ENCODE measurements at places on chromosomes 7 and 10. TPM values are rescaled to one million over a fixed set of nuclear protein-coding genes. Genes with fewer than 3 reads are reported as not detected.

- DNase-seq, result no peak
These were observed 51.8 kb downstream of the HERC4 start for GRCh38 chr10:68023292-68023691.

- DNase-seq, result no peak
These were observed 89.1 kb upstream of the PARD3 start for GRCh38 chr10:34904191-34904590.

DNA sequence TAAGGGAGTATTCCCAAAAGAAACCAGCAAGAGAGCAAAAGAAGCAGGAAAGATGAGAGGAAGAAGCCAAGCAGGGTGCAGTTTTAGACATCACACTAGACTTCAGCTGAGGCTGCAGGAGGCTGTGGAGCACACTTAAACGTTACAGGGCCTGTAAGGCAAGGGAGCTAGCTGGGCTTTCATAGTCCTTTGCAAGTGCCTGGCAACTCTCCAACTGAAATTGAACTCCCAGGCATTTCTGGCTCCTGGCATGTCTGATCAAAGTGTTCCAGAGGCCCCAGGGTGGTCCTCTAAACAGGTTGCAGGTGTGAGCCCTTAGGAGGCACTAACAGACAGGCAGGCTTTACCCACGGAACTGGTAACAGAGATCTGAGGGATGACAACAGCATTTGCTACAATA lies 750.2 kb downstream of the XPNPEP1 start:
- no peak for DNase-seq

- DNase-seq, result no peak
These were observed 216.4 kb downstream of the MLLT10 start for GRCh38 chr10:21750424-21750823.

Gene ANLN
- total RNA-seq, result 9.4 TPM

Gene SUGCT
- total RNA-seq, result 1.2 TPM

Gene ZNF853
- total RNA-seq, result 23.6 TPM

Gene CUBN
- total RNA-seq, result 1.2 TPM
